ENCODE measurements at places on chromosomes 3 and 15.

GRCh38 chr3:40534283-40534682 is 9.5 kb downstream of the ZNF621 start:
- no peak for DNase-seq

GRCh38 chr15:95995375-95996168 is 334.9 kb upstream of the NR2F2 start:
- no peak for DNase-seq

DNA sequence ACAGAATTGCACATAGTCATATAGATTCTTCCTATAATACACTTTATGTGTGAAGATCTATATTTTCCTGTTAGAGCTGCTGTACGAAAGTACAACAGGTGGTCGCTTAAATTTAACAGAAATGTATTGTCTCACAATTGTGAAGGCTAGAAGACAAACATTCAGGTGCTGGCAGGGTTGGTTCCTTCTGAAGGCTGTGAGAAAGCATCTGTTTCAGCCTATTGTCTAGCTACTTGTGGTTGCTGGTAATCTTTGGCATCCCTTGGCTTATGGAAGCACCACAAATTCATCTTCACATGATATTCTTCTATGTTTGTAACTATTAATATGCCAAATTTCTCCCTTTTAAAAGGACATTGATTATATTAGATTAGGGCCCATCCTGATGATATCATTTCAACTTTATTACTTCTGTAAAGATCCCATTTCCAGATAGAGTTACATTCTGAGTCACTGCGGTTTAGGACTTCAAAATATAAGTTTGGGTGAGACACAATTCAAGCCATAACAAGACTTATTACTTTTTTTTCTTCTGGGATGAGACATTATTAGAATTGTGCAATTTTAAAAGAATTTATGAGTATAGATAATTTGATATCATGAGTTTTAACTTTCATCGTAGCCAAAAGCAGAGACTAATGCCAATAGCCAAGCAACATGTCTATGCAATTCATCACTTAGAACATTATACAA is 248.1 kb upstream of the BCHE start:
- no peak for DNase-seq

DNA sequence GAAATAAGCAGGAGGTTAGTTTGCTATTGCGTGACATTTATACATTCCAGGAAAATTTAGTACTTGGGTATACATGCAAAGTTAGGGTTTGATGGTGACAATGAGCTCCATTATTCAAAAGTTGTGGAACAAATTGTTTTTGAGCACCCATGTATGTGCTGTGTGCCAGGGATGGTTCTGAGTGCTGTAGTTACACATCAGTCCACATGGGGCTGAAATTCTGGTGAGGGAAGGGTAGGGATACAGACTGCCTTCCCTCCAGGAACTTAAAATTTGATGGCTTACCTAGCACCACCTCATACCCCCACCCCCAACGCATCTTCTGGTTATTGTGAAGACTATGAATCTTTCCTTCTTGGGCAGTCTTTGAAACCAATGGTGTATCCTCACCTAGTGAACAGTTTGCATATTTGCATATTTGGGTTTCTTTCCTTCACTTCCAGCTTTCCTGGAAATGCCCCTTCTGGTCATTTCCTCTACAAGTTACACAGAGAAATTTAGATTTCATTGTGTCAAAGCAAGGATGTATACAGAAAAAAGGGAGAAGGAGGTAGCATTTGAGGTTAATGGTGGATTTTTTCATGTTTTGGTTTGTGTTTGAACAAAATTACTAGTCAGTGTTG is 222.0 kb upstream of the IL12A start:
- no peak for DNase-seq

DNA sequence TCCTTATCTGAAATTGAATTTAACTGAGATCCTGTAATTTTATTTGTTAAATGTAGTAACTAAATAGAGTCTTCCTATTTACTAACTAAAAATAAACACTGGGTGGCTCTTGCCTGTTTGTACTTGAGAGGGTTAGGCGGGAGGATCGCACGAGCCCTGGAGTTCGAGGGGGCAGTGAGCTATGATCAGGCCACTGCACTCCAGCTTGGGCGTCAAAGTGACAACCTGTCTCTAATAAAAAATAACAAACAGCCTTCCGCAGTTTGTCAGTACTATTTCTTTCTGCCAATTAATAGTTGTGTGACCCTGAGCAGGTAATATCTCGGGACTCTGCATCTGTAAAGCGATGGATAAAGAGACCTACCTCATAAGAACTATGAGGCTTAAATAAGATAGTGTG is 768 bp upstream of the PDE12 start:
- no peak for DNase-seq

- DNase-seq, result no peak
These were observed 464.5 kb upstream of the TGFBR2 start for GRCh38 chr3:30141927-30142326.

DNA sequence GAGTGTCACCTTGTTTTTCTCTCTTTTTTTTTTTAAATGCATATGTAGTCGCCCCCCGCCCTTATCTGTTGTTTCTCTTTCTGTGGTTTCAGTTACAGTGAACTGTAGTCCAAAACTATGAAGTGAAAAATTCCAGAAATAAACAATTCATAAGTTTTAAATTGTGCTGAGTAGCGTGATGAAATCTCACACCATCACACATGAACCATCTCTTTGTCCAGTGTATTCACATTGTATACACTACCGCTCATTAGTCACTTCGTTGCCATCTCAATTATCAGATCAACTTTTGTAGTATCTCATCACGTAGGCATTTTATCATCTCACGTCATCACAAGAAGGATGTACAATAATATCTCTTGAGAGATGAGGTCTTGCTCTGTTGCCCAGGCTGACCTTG is 62.5 kb upstream of the MLF1 start:
- no peak for DNase-seq

GRCh38 chr3:133525435-133525834 is 48.1 kb upstream of the CDV3 start:
- DNase-seq, result no peak

- DNase-seq, result no peak
These were observed 40.7 kb downstream of the OXSM start for GRCh38 chr3:25830373-25831280.

GRCh38 chr3:196431181-196432136 is 768 bp downstream of the UBXN7 start:
- peak; percentile 1 for DNase-seq

GRCh38 chr3:123800362-123800682 is 83.8 kb downstream of the MYLK start:
- no peak for DNase-seq

- DNase-seq, result no peak
These were observed 469.4 kb upstream of the ATP11B start for GRCh38 chr3:182323898-182324297.

DNA sequence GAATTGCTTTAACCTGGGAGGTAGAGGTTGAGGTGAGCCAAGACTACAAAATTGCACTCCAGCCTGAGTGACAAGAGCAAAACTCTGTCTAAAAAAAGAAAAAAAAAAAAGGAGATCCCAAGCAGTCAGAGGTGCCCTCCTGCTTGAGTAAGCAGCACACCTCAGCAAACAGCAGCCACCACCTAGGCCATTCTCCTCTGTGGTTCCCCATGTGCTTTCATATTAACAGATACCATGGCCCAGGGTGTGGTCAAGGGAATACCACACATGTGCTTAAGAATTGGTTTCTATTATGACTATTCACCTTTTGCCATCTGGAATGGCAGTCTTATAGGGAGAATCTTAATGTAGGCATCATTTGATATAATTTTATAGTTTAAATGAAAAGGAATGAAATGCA is 24.7 kb upstream of the CSPG5 start:
- no peak for DNase-seq

DNA sequence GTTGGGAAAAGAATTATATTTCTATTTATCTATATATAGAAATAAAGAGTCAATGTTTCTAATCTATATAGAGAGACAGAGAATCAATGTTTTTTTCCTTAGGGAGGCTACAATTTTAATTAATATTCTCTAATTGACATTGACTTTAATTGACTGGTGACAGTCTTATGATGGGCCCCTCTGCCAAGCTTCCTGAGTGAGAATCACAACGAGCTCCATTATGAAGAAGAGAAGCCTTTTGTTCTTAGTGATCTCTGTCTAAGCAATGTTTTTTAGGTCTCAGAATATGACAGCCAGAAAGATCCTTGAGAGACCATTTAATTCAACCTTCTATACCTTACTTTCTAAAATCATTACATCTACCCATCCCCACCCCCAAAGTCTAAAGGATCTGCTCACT is 70.9 kb downstream of the IGSF11 start:
- no peak for DNase-seq

DNA sequence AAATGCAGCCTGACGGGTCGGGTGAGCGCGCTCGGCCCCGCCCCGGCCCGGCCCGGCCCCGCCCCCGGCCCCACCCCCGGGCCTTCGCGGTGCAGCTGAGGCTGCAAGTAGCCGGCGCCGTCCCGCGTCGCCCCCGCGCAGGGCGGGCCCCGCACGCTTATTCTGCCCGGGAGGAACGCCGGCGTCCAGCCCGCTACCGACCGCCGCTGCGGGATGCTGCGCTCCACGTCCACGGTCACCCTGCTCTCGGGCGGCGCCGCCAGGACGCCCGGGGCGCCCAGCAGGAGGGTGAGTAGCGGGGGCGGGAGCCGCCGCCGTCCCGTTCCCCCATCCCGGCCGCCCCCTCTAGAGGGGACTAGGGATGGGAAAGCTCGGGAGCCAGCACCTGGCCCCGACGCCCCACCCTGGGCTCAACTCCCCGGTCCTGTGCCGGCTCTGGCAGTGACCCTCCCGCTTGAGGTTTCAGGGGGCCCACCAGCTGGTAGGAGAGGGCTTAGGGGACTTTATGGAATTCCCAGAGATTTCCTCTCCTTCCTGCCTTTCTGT is at the start of gene MYZAP:
TSS of gene MYZAP (plus strand) at position 83 of the 546 bp plus-strand sequence. CDS start at position 214, 131 bp downstream.
- DNase-seq, result peak; percentile 15

GRCh38 chr3:136381051-136381450 is 130.9 kb downstream of the PCCB start:
- DNase-seq, result no peak

GRCh38 chr15:25671132-25671531 is 192.0 kb downstream of the ATP10A start:
- no peak for DNase-seq

GRCh38 chr3:81245501-81245900 is 515.9 kb downstream of the GBE1 start:
- DNase-seq, result no peak

GRCh38 chr15:55394694-55395093 is 13.5 kb downstream of the CCPG1 start:
- no peak for DNase-seq

DNA sequence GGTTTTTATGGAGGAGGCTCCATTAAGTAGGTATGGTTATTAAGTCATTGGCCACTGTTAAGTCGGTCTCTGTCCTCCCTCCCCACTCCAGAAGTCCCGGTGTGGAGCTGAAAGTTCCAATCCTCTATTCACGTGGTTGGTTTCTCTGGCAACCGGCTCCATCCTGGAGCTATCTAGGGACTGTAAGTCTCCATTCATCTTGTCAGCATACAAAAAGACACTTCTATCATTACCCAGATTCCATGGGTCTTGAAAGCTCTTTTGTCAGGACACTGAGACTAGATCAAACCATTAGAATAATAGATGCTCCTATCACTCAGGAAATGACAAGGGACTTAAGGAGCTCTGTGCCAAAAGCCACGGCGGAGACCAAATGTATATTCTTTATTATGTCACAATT is 110.3 kb downstream of the PIK3CB start:
- DNase-seq, result no peak

GRCh38 chr3:138594935-138595610 is 1.0 kb upstream of the CEP70 start:
- no peak for DNase-seq

DNA sequence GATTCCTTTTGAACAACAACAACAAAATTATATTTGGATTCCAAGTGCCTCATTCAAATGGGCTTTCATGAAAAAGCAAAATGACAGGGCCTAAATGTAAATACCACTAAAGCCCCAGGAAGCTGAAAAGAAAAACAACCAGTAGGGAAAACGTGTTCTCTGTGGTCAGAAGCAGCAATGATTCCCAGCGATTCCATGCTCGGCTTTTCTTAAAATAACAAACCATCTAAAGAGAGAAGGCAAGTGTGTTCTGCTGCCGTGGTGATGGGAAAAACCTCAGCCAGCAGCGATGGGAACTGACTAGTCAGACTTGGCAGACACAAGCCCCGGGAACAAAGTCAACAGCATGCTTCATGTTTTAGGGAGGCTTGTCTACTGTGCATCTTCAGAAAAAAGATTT is 153.6 kb downstream of the TNIK start:
- no peak for DNase-seq

GRCh38 chr3:4719046-4719501 is 225.9 kb downstream of the ITPR1 start:
- no peak for DNase-seq

- DNase-seq, result no peak
These were observed 24.5 kb downstream of the IQGAP1 start for GRCh38 chr15:90412356-90413194.
